NAMALWA (cell line): ENCODE measurements at places on chromosomes 16 and 17.

DNA sequence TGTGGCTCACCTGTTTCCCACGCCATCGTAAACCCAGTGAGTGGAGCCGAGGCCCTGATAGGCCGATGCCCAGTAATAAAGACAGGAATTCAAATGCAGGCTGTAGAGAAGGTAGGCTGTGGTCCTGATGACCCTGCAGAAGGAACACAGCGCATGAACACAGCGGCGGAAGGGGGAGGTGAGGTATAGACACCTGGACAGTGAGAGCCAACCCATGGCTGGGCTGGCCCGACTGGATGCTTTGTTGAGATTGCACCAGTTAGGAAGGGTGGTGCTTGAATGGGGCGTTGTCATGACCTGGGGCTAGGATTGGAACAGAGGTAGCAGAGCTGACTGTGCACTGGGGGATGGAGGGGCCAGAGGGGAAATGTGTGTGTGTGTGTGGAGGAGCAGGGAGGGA, 59.2 kb downstream of the CNGB1 start:
- no peak for DNase-seq

DNA sequence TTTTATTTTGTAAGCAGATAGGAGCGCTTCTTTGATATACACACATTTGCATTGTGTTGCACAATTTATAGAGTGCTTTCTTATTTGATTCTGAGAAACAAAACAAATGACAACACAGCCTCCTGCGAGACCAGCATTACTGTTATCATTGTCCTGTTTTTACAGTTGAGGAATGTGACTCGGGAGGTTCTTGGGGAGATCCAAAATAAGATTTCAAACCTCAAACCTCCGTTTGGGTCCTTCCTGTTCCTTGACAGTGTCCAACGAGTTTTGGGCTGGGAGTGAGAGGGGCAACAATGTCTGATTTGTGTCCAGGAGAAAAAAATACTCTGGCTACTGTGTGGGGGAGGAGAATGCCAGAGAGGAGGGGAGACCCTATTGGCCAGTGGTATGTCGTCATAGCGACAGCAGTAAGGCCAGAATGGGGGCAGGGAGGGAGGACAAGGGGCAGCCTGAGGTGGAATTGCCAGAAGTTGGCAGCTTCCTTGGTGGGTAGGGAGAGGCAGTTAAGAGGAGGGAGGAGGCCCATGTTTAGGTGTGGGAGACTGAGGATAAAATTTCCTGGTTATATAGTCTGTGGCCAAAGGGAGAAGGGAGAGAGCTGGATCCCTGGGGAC, 45.5 kb downstream of the TMEM132E start:
- no peak for DNase-seq

GRCh38 chr17:17526369-17526768, 30.2 kb upstream of the RASD1 start:
- no peak for DNase-seq

GRCh38 chr16:23026784-23027362, 122.4 kb downstream of the USP31 start:
- DNase-seq: peak; percentile 13

DNA sequence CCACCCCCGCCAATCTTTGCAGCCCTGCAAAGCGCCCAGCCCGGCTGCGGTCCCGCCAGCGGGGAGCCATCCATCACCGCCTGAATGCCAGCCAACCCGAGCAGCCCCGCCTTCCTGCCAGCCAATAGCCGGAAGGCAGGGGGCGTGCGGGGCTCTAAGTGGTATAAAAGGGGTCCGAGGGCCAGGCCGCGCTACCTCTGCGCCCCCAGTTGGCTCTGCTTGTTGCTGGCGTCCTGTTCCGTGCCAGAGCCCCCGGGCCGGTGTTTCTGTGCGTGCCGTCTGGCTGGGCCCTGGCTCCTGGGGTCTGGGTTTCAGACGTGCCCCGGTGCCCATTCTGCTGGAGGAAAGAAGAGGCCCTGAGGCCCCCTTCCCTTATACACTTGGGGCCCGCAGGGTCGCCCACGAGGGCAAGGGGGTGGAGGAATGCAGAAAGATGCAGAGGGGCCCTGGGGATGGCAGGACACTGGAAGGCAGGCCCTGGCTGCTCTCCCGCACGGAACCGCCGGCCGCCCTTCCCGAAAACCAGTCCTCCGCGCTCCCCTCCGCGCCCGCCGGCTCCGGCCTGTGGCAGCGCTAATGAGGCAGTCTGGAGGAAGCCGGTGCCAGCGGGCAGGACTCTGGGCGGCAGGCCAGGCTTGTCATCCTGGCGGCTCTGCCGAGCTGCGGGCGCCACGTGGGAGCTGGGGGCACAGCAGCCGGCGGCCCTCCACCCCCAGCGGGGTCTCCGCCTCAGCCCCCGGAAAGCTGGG, 14.0 kb downstream of the COPZ2 start:
- peak; percentile 91 for DNase-seq

GRCh38 chr16:74297145-74297665, 591 bp downstream of the PSMD7 start:
- DNase-seq: peak; percentile 77

DNA sequence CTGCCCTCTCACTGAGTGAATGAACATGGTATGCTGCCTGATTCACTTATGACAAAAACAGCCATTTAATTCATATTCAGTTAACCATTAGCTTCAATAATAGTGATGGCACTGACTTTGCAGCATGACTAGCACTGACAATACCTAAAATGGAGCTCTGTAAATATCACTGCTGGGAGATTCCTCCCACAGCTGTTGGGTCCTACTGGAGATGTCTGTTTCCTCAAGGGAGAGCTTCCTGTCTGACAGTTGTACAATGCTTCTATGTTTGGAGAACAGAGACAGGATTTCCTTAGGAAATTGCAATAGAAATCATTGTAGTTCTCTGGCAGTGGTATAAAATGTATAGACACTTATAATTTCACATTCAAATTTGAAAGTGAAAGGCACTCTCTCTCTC, 695.9 kb upstream of the CDH8 start:
- no peak for DNase-seq

GRCh38 chr16:15653227-15653626, 3.2 kb downstream of the NDE1 start:
- DNase-seq: no peak

GRCh38 chr17:17833658-17834357, 3.0 kb downstream of the SREBF1 start:
- DNase-seq: peak; percentile 24

GRCh38 chr16:27670071-27670810, 120.3 kb downstream of the KATNIP start:
- DNase-seq: no peak

DNA sequence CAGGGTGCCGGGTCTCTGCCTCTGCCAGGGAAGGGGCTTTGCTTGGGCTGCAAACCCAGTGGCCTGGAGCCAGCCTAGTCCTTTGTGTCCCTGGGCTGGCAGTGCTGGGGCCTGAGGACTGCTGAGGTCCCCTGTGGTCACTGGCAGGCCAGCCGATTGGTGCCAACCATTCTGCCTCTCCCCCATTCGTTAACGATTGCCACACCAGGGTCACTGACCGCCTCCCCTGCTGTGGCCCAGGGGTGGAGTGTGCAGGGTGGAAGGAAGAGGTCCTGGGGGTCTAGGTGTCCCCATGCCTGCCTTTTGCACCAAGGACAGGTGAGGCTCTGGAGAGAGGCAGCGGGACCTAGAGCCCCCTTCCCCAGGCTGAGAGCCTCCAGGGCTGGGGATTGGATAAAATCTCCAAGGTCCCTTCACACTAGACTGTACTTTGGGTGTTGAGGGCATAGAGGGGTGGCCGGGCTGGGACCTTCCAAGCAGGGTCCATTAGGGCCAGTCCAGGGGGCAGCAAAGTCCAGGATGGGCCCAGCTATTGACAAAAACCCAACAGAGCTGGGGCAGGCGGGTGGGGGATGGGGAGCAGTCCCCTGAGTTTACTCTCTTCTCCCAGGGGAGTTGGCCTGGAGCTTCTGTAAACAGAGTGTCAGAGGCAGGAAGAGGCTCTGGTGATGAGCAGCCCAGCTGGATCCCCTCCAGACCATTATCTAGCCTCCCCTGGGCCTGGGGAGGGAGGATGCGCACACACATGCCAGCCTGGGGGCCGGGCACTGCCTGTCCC, 1.1 kb downstream of the VASN start:
- peak; percentile 50 for DNase-seq

DNA sequence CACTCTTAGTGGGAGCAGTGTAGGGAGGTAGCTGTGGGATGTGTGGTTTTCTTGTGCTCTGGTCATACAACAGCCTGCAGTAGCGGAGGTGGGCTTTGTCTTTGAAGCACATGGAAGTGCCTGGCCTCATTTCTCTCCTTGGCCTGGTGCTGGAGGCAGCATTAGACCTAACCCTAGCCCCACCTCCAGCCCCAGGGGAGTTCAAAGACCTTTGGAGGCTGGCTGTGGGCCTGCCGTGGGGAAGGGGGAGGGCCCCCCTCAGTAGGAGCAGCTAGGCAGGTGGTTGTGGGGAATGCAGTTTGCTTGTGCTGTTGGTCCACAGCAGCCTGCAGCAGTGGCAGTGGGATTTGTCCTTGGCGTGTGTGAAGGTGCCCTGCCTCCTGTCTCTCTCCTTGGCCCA, 91.7 kb downstream of the BCAS3 start:
- DNase-seq: no peak

- DNase-seq: no peak
Measured at GRCh38 chr17:45906927-45907622, 12.7 kb downstream of the MAPT start.

- DNase-seq: no peak
Measured at GRCh38 chr17:80751946-80752581, 207.4 kb downstream of the RPTOR start.

DNA sequence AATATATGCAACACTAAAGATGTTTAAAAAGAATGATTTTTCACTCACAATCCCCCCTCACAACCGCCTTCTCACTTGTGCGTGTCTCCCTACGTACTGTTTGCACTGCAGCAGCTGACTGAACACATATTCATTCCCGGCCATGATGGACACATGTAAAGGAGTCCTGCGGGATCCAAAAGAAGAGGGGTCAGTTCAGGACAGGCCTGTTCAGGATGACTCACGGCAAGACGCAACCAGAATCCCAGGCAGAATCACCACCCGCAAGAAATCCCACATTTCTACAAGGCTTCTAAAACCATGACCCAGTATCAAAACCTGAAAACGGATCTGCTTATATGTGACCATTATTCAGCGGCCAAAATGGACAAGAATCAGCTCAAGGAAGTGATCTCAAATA, 52.3 kb downstream of the CYB5D2 start:
- no peak for DNase-seq

DNA sequence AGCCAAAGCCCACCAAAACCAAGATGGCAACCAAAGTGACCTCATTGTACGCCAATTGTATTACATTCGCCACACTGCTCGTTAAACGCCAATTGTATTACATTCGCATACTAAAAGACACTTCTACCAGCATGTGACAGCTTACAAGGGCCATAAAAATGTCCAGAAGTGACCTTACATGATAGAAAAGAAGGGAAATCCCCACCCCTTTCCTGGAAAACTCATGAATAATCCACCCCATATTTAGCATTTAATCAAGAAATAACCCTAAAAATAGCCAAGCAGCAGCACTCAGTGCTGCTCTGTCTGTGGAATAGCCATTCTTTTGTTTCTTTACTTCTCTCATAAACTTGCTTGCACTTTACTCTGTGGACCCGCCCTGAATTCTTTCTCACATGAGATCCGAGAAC, 25.7 kb downstream of the PSMD7 start:
- DNase-seq: no peak

DNA sequence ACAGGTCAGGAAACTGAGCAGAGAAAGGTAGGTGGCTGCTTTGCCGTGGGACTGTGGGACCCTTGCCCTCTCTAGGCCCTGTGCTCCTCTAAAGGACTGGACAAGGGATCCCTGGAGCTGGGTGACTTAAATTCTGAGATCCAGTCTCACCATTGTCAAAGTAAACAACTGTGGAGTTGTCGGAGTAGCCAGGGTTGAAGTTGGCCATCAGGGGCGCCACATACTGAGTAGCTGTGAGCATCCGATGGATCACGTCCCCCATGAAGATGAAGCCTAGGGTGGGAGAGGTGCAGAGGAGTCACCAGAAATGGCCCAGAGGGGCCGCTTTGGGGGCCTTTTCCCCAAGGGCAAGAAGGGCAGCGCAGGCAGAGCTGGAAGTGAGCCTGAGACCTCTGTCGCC, 43.5 kb downstream of the PLXDC1 start:
- DNase-seq: no peak

GRCh38 chr16:7004266-7004665, 328.4 kb upstream of the RBFOX1 start:
- no peak for DNase-seq

DNA sequence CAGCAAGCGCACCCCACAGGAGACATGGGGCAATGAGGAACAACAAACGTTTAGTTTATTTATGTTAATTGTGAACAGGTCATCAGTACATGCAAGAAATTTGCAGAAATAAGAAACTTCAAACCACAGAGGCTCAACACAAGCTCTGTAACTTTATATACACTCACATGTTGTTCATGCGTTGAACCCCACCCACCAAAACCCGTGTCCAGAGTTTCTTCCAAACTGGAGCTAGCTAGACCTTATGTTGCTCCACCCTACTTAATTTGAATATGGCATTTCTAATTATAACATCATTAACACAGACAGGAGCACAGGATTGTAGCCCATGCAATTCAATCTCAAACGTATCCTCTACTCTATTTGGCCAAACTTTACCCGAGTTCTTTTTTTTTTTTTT, 192.1 kb downstream of the ZNF18 start:
- DNase-seq: no peak

DNA sequence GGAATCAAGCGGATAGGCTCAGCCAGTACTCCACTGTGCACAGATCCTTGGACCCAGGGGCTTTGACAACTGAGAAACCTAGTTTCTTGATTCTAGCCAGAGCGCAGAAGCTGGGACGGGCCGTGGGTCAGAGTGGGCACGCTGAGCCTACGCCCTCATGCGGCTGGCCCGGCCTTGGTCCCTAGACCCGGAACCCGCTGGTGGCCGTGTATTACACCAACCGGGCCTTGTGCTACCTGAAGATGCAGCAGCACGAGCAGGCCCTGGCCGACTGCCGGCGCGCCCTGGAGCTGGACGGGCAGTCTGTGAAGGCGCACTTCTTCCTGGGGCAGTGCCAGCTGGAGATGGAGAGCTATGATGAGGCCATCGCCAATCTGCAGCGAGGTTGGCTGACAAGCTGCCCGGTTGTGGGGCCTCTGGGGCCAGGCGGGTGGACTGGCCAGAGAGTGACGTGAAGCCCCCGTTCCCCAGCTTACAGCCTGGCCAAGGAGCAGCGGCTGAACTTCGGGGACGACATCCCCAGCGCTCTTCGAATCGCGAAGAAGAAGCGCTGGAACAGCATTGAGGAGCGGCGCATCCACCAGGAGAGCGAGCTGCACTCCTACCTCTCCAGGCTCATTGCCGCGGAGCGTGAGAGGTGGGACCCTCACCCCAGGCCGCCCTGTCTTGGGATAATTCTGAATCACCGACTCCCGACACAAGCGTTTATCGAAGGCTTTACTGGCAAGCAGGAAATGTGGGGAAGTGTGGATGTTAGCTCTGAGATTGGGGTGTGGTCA, 946 bp downstream of the STUB1 start:
- DNase-seq: peak; percentile 52

- DNase-seq: no peak
Measured at GRCh38 chr16:18983565-18984434, at the start of gene TMC7. Gene TMC7 (plus strand): TSS chr16:18983934. CDS start chr16:18984064, 130 bp downstream.
